ENCODE measurements at places on chromosomes 2 and 18.

DNA sequence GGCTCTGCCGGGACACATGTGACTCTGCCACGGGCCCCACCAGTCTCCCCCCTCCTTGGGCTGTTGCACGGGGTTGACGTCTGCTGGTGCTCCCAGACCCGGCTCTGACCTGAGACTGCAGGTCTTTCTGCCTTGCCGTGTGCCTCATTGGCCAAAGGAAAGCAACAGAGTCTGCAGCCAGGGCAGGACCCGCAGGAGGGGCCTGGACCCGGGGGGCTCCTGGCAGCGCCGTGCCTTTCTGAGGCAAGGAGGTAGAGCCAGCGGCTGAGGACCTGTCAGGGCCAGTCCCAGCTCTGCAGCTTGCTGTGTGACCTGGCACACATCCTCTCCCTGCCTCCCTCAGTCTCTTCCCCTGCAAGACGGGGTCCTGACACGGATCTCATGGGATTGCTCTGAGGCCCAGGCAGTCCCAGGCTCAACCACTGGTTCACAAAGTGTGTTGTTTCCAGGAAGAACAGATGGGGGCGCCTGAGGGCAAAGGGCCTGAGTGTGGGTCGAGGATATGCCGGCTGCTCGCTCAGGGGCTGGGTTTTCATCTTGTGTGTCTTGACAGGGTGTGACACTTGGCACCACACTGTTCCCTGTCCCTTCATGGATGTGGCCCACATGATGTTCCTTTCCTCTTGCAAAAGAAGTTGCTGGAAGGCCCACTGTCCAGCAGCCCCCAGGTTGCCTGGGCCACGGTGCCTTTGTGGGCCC, 9.0 kb downstream of the CAPN10 start:
- DNase-seq: no peak

GRCh38 chr2:235756491-235756890, 262.6 kb downstream of the AGAP1 start:
- no peak for DNase-seq

DNA sequence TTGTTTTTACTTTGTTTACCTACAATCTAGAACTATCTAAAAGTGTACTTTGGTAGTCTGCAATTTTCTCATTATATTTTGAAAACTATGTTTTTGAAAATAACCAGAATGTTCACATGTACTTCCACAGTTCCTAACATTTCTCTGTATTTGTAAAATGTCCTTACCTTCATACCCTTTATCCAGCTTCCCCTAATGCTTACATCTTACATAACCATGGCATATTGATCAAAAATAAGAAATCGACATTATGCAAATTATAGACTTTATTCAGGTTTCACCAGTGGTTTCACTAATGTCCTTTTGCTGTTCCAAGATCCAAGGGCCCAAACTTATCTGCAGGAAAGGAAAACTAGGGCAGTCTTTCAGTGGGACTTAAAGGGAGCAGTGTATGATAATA, 114.1 kb downstream of the PLEKHM3 start:
- no peak for DNase-seq

DNA sequence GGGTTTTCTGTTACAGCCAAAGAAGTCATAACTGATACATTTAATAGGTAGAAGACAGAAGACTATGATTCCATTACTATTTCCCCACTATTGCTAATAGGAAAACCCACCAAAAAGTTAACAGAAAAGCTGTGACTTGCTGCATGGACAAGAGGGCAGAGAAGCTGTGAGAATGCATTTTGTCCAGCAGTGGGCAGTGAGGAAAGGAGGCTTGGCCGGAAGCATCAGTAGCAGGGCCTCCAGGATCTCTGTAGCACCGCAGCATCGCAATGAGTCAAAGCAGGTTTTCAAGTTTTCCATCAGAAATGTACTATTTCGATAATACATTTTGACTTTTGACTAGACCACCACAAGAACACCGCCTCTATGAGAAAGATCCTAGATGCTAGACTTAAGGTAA, 24.9 kb downstream of the MYO5B start:
- DNase-seq: no peak

DNA sequence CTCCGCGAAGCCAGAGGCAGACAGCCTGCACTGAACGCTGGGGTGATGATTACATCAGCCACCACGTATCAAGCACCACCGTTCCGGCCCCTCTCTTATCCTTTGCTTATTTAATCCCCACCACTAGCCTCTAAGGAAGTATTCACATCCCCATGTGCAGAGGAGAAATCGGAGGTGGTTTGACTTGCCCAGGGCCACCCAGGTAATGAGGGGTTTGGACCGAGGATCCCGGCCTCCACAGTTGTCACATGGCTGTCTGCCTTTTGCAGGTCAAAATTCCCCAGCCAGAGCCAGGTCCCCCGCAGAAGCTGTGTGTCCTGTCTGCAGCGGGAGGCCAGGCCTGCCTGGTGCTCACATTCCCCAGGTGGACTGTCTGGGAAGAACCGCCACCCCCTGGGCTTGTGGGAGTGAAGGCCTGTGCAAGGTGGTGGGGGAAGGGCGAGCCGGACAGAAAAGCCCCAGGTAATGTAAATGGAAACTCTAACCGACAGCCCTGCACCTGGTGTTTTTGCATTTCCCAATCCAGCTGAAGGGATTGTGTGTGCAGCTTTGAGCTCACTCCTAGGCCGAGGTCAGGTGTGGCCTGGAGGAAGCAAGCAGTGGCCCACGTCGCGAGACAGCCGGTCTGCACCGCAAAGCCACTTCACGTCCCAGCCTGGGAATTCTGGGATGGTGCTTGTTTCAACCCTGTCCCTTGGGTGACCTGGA, 108.5 kb upstream of the ID2 start:
- DNase-seq: no peak

- no peak for DNase-seq
These were observed 73.2 kb downstream of the CERS6 start for GRCh38 chr2:168529054-168529833.

DNA sequence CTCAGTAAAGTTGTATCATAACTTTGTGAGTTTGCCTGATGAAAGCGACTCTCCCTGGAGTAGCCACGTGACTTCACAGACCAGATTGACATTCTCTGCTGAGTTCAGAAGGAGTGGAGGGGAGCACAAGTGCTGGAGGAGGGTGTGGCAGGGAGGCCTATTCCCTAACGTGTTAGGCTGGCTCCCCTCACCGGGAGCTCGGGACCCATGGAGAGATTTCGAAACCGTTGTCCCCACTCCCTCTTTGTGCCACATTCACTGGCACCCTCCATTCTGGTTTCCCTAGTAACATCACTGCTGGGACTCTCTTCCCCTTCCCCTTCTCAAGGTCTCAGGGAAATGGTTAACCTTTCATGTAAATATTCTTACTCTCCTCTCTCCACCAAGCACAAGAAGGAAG, 279.9 kb downstream of the ALPK2 start:
- DNase-seq: no peak

- DNase-seq: no peak
These were observed 38.4 kb downstream of the CAPN13 start for GRCh38 chr2:30768708-30769480.

DNA sequence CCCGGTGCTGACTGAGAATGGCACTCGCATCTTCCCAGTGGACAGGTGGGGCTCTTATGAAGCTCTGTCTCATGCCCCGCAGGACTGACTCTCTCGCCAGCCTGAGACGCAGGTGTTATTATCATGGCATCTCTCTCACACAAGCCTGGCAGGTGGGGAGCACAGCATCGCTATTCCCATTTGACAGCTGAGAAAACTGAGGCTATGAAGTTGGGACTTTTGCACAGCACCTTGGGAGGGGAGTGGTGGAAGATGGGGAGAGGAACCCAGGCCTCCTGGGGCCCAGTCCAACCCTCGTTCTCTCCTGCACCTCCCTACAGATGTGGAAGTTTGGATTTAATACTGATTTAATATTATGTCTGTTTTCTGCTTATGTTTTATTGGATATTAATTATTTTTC, 9.0 kb upstream of the NTSR2 start:
- DNase-seq: no peak

DNA sequence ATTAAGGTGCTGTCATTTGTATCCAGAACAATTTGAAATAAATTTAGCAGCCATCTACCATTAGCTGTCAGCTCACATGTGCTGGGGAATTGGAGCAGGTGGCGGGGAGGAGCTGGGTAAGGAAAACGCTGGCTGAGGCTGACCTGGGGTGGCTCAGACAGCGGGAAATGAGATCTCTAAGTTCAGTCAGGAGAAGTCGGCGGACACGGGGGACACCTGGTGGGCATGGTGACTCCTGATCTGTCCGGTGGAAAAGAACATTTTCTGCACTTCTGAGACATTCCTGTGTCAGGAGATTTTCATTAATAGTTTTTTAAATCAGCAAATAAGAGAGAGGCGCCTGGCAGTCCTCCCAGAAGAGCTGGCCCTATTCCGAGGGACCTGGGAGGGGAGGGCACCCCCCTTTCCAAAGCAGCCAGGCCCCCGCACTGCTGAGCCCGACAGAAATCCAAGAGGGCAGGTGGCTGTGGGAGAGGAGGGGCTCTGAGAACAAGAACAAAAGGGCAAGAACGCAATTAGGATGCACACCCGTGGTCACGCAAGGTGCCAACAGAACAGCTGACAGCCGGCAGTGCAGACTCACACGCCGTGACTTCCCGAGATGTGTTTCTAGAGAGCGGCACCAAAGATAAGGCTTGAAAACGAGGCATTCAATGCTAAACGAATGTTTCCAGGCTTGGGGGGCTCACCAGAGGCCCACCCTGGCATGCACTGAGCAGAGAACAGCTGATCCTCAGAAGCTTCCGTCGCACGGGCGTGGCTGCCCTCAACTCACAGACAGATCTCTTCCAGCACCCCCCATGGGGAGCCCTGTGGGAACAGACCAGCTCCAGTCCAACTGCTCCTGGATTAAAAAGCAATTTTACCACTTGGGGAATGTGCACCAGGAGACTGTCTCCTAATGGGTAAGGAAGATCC, 26.4 kb downstream of the SLC66A2 start:
- DNase-seq: peak; percentile 42

DNA sequence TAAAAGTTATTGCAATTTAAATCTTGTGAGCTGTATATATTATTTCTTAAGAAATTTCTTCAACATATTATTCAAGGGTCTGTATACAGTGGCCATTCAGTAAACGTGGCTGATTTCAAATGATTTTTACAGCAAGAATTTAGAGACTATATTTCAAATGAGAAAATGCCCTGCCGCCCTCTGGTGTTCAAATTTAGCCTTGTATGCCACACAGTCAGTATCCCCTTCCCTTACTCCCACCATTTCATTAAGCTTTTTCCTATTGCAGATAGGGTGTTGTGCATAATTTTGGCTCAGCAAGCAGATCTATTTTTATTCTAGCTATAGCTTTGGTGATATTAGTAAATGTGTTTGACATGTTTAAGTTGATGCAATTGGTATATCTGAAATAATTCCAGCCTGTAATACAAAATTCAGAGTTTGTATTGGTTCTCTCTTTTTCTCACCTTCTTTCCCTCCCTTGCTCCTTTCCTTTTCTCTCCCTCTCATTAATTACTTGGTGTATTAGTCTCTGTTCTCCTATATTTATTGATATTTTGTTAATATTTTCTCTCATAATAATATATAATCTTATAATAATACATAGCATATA, 22.8 kb upstream of the SCN7A start:
- DNase-seq: no peak

DNA sequence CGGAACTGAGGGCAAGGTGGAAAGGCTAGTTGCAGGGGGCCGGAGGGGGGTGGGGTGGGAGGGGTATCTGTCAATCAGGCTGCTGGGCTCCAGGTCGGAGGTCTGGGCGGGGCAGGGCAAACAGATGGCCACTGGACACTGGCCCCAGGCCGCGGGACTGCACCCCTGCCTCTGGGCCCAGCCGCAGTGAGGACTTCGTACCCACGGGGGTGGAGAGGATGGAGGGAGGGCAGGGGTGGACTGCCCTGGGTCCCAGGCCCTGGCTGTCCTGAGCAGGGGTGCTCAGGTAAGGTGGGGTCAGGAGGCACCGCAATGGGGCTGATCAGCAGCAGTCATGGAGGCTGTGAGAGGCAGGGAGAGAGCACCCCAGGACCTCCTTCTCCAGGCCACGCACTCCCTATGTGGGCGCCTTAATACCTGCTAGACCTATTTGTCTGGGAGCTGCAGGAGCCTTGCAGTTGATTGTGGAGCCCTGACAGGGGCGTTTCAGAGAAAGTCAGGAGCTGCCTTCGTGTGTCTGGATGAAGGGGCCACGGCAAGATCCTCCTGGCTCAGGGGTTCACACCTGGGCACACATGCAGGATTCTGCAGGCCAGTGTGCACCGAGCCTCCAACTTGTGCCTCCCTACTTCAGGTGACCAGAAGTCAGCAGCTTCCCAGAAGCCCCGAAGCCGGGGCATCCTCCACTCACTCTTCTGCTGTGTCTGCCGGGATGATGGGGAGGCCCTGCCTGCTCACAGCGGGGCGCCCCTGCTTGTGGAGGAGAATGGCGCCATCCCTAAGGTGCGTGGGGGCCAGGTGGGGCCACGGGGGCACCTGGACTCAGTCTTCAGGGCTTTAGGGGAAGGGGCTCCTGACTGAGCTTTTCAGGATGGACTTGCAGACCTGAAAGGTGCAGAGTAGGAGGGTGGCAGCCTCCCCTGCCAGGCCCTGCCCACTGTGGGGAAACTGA, 1.5 kb downstream of the CTDSP1 start:
- no peak for DNase-seq

- peak; percentile 6 for DNase-seq
These were observed 131.9 kb downstream of the MYO1B start for GRCh38 chr2:191376981-191377629.

GRCh38 chr2:9695941-9696340, 65.1 kb upstream of the YWHAQ start:
- no peak for DNase-seq

DNA sequence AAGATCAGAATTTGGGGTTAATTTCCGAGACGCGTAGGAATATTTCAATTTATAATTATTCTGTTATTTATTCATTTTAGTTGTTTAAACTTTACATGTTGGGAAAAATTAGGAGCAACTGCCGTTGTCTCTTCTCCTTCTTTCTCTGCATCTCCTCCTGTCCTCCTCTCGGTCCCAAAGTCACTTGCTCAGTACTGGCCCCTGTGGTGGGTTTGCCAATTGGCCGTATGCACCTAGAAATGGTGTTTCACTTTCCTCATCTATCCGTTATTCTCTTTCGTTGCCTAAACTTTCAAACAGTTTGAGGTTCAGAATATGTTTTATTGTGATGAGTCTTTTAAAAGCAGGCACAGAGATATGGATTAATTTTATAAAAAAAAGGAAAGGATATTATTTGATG, 517.9 kb downstream of the PLCL1 start:
- DNase-seq: no peak

Measured in amygdala (tissue), 56 donors.